Stimulated activated CD8-positive, alpha-beta memory T cell treated with anti-CD3 and anti-CD28 coated beads, Interleukin-15, amount 100 ng/mL, for 24 hours (primary cell): ENCODE measurements at places on chromosomes 6 and 20.

GRCh38 chr6:114430534-114431124 is 87.8 kb upstream of the HS3ST5 start:
- no peak for DNase-seq

- DNase-seq, result no peak
These were observed 354.3 kb downstream of the COL12A1 start for GRCh38 chr6:74851596-74851995.

- no peak for DNase-seq
These were observed 502.0 kb downstream of the BMP2 start for GRCh38 chr20:7269452-7269851.

DNA sequence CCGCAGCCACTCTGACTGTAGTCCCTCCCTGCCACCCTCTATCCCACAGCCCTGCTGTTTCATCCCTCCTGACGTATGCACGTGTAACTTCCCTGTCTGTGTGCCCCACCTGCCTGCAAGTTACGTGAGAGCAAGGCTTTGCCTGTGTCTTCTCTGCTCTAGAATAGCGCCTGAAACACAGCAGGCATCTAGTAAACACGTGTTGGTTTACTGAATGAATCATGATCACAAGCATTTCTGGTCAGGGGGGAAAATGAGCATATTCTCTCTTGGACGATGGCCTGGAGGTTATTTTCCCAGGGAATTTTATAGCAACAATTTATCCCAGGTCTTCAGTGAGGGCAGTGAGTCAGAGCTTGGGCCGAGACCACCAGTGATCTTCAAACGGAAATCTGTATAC is 38.3 kb downstream of the PSMG4 start:
- no peak for DNase-seq

- DNase-seq, result no peak
These were observed 1004.9 kb upstream of the ADGRB3 start for GRCh38 chr6:67630146-67630545.

- DNase-seq, result no peak
These were observed 255.4 kb downstream of the TSHZ2 start for GRCh38 chr20:53227523-53227922.

DNA sequence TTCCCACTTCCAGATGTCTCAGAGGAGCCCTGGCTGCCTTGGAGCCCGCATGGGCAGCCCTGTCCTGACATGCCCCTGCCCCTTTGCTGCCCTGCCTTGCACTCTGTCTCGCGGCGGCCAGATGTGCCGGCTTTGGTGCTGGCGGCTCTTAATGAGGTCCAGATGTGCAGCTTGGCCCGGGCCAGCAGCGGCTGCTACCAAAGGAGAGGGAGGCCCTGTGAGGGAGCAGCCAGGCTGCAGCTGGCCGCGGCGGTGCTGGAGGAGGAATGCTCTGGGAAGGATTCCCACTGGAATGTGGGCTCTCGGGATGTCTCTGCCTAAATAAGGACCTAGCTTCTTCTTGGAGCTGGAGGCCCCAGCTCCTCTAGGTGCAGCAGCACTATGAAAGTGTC is 72.4 kb downstream of the FGD2 start:
- DNase-seq, result no peak

- DNase-seq, result no peak
These were observed 34.5 kb downstream of the MTHFD1L start for GRCh38 chr6:150900049-150900448.

DNA sequence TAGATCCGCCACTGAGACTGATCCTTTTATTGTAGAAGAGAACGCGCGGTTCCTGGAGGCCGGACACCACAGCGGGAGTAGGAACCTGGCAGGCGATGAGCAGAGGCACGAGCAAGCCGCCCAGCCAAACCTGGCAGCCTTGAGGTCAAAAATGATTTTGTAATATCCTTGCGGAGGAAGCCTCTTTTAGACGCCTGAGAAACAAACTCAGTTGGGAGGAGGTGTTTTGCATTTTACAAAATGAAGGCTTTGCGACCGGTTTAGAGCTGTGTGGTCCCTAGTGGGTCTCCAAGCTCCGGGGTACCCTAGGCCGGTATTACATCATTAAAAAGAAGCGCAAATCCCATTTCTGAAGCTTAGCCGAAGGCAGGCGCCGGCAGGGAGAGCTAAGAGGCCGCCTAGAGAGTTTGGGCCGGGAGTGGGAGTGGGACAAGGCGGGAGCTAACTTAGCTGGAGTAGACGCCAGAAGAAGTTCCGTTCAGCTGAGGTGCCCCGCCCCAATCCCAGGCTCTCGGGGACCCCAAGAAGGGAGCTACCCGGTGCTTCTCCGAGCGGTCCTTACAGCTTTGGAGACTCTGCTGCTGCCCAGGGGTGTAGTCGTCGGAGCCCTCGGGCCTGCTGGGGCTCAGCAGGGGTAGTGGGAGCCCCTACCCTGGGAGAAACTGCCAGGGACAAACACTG is 1.9 kb upstream of the TBX18 start:
- no peak for DNase-seq

- DNase-seq, result no peak
These were observed 904.5 kb downstream of the C6orf118 start for GRCh38 chr6:164404812-164405488.

DNA sequence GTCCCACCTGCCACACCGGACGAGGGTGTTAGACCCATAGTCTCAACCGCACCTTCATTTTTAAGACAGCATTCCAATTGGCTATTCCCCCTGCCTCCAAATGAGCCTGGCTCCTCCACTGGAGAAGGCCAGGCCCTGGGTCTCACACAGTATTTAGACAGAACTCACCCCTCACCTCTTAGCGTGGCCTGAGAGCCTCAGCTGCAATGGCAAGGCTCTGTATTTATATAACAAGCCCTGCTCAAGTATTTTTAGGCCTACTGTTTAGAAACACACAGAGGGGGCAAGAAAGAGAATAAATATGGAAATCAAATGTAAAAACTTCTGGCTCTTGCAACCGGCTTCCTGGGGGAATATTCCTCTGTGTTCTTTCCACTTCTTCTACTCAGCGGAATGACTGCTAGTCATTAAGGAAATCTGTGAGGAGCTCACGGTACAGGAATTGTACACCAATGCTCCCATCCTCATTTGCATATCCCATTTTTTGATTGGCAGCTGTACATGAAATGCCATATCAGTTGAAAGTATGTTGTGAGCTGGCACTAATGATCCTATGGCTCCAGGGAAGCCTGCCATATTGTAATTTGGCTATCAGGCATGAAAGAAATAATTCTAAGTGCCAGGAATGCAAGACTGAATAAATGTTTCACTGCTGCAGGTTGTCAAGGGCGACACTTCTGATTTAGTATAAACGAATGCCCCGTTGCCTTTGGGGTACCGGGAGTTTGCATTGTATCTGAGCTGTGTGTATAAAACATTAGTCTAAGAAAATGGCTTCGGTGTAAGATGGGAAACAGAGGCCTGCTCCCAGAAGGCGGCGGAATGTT is 207.5 kb downstream of the ZNF217 start:
- DNase-seq, result no peak

GRCh38 chr20:32972181-32973076 is 31.8 kb downstream of the SUN5 start:
- no peak for DNase-seq

- no peak for DNase-seq
These were observed 166.7 kb downstream of the TTLL2 start for GRCh38 chr6:167491438-167492099.

DNA sequence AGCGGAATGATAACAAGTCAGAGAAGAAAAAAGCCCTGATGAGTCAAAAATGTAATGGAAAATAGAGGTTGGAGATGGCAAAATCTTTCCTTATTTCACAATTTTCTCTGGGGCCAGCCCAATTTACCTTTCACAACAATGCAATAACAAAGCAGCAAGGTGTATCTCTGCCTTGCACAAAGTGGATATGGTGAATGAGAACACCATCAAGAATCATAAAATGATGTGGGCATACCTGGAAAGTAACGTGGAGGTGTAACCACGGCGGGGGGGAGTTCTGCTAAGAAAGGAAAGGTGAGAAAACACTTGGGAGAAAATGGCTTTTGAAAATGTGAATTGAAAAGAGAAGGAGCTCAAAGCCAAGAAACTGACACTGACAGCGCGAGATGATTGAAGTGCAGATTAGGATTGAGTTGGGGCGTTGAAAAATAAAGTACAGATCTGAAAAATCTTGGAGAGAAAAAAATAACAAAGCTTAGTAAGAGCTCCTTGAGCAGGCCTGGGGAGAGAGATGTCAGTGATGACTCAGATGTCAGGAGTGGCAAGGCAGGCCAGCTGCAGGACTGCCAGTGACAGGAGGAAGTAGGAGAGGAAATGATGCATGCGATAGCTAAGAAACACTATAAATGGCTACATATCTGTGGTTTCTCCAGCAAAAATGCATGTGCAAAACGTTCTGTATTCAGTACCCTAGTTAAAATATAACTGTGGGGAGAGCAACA is 26.2 kb downstream of the ARHGAP18 start:
- DNase-seq, result no peak

GRCh38 chr6:49370518-49370917 is 92.5 kb downstream of the MMUT start:
- no peak for DNase-seq

- no peak for DNase-seq
These were observed 96.1 kb downstream of the ATXN1 start for GRCh38 chr6:16665182-16665581.

- DNase-seq, result no peak
These were observed 12.1 kb upstream of the ZBTB9 start for GRCh38 chr6:33442283-33442682.

DNA sequence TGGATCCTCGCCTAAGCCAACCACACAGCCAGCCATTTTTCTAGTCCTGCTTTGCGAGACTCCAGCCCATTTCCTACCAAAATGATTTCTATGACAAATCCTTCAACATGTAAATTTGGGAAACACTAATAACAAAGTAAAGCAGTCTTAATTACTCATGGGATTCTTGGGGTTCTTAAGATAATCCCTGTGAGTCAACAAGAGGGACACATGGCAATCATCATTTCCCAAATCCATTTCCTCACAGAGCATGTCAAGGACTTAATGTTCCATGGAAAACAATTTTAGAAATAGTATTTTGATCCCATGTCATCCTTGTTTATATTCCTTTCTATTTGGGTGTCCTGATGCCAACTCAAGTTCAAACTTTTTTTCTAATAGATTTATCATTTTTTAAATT is 322.7 kb upstream of the NOX3 start:
- no peak for DNase-seq

- DNase-seq, result peak; percentile 24
These were observed 158.4 kb downstream of the OR2B2 start for GRCh38 chr6:27753668-27754407.
